ENCODE measurements at places on chromosomes 7 and 10.

DNA sequence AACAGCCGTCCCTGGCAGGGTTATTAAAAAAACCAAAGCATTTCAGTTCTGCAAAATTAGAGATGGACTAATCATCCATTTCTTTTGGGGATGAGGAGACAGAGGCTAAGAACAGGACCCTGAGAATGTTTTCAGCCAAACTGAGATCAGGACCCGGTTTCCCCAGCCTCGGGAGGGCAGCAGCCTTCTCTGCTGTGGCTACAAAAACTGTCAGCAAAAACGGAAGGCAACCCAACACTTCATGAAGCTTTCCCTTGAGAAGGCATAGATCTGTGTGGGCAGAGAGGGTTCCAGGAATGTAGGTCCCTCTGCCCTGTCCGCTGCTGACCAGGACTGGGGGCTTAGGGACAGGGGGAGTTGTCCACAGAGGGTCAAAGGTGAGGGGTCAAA is 313.5 kb downstream of the TCERG1L start:
- DNase-seq = no peak

DNA sequence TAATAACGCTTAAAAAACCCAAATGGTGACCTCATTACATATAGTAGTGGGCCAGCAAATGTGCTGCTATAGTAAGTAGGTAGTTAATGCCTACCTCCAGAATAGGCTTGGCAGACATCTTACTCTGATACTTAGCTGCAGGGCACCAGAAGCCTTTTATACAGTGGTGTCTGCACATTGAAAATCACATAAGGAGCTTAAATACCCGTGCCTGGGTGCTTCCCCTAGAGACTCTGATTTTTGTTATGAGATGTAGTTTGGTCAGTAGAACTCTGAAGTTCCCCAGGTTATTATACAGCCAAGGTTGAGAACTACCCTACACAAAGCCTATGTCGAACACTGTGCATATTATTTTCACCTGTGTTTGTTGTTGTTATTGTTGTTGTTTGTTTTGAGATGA is 47.2 kb downstream of the ANKIB1 start:
- DNase-seq = no peak

GRCh38 chr10:3028441-3028840 is 38.9 kb upstream of the PFKP start:
- DNase-seq = no peak

DNA sequence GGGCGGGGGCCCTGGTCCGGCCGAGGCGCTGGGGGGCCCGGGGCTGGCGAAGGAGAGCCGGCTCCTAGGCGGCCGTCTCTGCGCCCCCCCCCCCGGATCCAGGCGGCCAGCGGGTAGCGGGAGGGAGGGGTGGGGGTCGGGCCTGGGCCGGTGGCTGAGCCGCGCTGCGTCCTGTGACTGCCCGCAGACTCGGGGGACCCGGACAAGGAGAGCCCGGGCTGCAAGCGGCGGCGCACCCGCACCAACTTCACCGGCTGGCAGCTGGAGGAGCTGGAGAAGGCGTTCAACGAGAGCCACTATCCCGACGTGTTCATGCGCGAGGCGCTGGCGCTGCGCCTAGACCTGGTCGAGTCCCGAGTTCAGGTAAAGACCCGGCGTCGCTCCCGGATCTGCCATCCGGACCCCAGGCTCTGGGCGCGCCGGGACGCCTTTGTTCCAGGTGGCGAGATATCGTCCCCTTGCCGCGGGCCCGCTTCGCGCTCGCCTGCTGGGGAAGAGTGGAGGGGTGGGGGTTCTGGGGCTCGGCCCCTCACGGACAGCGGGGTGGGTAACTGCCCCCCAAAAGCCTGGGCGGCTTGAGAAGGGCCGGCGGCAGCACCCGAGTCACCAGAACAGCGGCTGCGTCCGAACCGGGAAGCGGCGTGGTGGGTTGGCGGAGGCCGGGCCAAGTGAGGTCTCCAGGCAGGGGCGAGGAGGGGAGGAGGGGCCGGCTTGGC is 819 bp downstream of the UNCX start:
- DNase-seq = no peak

DNA sequence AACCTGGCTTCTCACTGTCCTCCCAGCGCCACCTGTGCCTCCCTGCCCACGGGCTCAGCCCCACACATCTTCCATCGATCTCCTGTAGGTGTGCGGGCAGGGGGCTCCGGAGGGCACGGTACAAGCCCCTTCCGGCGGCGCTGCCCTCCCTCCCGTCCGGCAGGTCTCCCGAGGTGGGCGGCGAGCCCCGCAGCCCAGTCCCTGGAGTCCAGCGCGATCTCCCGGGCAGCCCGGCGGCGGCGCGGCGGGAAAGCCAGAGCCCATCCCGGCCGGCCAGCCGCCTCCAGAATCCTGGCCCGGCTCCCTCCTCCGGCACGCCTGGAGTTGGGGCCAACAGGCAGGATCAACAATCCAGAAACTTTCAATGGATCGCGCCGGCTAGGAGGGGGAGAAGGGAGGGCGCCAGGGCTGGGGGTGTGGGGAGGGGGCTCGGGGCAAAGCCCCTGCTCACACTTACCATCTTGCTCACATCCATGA is 100.1 kb downstream of the HIP1 start:
- no peak for DNase-seq

GRCh38 chr10:103551619-103552602 is 58.4 kb downstream of the NEURL1 start:
- no peak for DNase-seq

GRCh38 chr7:99036546-99037111 is 107.3 kb downstream of the SMURF1 start:
- DNase-seq = no peak

DNA sequence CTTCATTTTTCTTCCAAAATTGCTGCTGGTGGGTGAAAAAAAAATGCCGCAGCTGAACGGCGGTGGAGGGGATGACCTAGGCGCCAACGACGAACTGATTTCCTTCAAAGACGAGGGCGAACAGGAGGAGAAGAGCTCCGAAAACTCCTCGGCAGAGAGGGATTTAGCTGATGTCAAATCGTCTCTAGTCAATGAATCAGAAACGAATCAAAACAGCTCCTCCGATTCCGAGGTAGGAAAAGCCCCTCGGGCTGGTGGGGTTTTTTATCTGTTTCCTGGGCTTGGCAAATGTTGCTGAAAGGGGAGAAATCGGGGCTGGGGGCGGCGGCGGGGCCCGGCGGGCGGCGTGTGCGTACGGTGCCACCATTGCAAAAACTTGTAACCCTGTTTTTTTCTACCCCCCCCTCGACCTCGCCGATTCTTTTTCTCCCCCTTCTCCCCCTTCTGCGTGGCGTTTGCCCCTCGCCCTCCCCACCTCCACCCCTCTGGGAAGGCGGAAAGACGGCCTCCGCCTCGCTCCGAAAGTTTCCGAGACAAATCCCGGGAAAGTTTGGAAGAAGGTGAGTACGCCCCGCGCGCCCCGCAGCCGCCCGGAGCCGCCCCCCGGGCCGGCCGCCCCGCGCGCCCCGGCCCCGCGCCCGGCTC is 789 bp downstream of the TCF7L2 start:
- no peak for DNase-seq

GRCh38 chr10:85047170-85047834 is 718.9 kb downstream of the CCSER2 start:
- no peak for DNase-seq

DNA sequence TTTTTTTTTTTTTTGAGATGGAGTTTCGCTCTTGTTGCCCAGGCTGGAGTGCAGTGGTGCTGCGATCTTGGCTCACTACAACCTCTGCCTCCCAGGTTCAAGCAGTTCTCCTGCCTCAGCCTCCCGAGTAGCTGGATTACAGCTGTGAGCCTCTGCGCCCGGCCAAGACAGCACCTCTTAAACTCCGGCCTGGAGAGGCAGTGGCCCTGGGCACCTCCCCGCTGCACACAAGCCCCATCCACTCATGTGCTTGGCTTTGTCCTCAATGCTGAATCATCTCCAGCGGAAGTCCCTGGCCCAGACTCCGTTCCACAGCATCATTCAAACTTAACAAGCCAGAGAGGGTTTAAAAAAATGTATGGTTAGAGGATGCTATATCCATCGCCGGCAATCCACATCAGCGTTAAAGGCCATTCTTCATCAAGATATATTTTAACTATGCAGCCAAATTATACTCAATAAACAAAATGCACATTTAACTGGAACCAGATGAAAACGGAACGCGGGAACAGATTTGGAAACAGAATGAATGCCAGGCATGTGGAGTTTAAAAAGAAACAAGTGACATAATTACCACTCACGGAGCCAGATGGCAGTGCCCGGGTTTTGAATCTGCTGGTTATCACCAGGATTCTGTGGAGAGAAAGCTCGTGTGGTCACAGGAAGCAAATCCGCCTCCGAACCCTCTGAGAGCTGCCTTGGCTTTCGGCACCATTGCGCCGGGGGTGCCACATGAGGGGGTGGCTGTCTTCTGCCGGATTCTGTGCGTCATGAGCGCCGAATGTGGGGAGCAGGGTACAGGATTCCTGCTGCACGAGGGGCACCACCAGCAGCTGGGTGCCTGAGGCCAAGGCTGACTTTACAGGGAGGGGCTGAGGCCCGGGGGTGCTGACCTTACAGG is 45.6 kb upstream of the CFAP46 start:
- no peak for DNase-seq

DNA sequence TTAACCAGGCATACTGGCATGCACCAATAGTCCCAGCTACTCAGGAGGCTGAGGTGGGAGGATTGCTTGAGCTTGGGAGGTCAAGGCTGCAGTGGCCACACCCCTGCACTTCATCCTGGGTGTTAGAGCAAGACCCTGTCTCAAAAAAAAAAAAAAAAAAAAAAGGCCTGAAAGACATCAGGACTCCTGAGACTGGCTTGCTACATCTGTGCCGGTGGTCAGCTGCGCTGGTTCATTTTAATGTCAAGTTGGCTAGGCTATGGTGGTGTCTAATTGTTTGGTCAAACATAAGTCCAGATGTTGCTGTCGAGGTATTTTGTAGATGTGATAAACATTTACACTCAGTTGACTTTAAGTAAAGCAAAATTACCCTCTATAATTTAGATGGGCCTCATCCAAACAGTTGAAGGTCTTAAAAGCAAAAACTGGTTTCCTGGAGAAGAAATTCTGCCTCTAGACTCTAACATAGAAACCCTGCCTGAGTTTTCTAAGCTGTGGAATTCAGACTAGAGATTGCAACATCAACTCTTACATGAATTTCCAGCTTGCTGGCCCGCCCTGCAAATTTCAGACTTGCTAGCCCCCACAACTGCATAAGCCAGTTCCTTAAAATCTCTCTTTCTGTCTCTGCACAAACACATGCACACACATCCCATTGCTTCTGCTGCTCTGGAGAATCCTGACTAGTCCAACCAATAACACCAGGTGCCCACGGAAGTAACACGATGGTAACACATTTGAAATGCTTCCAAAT is 18.2 kb downstream of the MYOF start:
- no peak for DNase-seq

DNA sequence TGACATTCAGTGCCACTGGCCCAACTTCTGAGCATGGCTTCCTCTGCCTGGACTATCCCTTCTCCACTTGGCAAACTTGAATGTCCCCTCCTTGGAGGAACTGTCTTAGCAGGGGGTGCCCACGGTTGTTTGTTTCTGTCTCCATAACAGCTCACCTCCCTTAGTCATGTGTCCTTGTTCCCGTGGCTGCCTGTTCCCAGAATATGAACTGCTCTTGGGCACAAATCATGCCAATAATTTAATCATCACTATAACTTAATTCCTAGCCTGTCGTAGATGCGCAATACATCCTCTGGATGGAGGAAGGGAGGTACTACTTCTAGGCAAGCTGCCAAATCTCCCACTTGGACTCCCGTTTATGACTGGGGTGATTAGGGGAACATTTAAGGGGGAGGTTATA is 173.1 kb downstream of the MYOF start:
- DNase-seq = no peak

GRCh38 chr7:19982841-19983835 is 209.7 kb upstream of the TMEM196 start:
- no peak for DNase-seq

DNA sequence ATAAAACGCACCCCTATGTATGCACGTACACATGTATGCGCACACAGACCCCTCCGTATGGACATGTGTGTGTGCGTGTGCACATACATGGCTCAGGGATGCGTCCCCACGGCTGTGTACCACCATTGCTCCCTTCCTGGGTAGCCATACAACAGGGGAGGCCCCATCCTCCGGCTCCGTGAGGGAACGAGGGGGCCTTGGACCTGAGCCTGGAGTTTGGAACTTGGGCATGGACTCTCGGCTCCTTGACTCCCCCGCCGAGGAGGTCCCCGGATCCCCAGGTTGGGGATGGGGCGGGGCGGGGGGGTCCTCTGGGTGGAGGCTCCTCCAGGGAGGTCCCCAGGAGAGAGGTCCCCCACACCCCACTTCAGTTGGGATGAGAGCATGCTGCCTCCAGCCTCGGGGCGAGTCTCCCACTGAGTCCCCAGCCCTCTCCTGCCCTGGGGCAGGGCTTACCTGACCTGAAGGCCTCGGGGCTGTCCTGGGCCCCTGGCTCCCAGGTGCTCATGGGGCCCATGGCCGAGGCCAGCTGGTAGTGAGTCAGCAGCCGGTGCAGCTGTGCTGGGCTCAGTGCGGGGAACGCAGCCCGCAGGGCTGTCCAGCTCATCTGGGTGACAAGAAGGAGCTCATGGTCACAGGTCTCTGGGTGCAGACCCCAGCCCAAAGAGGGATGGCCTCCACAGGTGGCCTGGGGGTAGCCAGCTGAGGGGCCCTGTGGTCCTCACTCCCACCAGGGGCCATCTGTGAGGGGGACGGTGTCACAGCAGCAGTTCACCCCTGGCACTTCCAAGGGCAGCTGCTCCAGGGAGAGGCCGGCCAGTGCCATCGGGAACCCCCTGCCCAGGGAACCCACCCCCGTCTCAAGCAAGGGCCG is 29.9 kb downstream of the AP5Z1 start:
- no peak for DNase-seq

DNA sequence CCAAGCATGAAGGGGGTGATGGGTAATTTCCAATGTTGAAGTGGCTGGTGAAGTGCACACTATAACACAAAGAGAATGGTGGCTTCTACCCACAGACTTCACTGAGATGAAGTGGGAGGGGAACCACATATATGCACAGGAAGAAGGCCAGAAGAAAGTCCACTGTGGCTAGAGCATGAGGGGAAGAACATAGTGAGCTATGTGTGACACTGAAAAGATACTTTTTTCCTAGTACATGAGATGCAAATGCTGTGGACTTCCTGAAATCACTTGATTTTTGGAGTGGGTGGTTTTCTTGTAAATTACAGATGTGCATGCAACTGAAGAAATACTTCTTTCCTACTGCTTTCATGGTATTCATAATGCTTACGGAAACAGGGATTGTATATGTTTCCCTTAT is 115.6 kb upstream of the PHYHIPL start:
- DNase-seq = no peak

DNA sequence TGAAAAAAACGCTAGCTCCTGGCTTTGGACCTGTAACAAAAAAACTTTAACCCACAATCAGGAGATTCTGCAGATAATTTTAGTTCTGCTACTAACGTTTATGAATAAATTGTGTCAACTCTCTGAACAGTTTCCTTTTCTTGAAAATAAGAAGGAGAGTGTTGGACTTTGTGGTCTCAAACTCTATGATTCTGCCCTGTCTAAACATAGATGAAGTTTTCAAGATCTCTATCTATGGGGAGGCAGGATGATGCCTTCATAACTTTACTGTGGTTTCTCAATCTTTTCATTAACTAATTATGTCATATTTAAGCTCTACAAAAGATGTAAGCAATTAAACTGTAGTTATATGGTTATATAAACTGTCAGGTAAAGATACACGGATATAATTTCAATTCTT is 162.0 kb downstream of the REEP3 start:
- DNase-seq = no peak
